Stimulated activated CD8-positive, alpha-beta memory T cell treated with anti-CD3 and anti-CD28 coated beads, Interleukin-7, amount 100 ng/mL, for 1 hour (primary cell): ENCODE measurements at places on chromosomes 2 and 18.

GRCh38 chr2:46421361-46421760, 58.0 kb upstream of the TMEM247 start:
- DNase-seq, result no peak

DNA sequence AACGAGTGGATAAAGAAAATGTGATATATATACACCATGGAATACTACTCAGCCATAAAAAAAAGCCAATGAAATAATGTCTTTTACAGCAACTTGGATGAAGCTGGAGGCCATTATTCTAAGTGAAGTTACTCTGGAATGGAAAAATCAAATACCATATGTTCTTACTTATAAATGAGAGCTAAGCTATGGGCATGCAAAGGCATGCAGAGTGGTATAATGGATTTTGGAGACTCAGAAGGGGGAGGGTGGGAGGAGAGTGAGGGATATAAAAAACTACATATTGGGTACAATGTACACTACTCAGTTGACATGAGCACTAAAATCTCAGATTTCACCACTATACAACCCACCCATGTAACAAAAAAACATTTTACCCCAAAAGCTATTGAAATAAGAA, 1.7 kb upstream of the MSGN1 start:
- DNase-seq, result no peak

DNA sequence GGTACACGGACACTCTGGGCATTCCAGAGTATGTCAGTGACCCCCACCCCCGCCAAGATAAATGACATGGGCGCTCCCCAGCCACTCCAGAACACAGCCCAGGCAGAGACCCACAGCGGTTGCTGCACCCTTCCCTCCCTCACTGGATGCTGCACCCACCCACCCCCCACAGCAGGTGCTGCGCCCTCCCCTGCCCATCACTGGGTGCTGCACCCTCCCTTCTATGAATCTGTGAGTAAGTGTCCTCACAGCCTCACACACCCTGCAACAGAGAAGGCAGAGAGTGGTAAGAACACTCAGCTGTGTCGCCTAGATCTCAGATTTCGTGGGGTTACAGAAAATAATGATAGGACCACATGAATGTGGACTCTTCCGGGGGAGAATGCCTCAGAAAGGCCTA, 23.5 kb downstream of the CHMP1B start:
- DNase-seq, result no peak

GRCh38 chr2:172091761-172092566, 6.7 kb downstream of the DLX1 start:
- DNase-seq, result no peak

- DNase-seq, result no peak
These were observed 3.7 kb downstream of the ADNP2 start for GRCh38 chr18:80112624-80113248.

DNA sequence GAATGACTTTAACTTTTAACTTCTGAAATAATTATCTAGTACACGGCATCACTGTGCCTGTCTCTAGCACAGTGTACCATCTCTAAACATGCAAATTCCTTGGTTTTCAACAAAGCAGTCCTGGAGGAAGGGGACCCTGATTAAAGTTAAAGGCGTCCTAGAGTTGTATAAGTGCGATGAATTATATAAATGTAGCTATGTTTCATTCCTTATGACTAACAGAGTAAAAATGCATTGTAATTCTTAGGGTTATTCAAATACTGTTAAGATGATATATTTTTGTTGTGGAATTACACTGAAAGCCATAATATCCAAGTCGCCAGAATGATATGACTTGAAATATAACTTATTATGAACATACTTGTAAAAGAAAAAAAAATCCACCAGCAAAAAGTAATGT, 544.9 kb upstream of the LINC00305 start:
- no peak for DNase-seq

DNA sequence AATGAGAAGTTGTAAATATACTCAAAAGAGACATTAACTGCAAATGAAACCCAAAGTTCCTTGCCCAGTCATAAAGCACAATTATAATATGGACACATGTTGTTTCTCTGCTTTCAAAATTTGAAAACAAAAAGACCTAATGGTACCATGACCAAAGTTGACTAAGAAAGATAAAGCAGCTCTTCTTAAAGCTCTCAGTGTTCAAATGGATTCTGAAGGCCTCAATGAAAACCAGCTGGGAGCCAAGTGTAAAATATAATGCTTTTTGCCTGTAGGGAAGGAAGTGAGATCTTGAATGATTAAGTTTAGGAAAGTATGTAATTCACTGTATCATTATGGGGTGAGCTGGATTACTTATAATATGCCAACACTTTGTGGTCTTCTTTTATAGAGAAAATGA, 178.6 kb downstream of the SATB2 start:
- DNase-seq, result no peak
